ENCODE measurements at places on chromosomes 16 and 17. TPM values are rescaled to one million over a fixed set of nuclear protein-coding genes. Genes with fewer than 3 reads are reported as not detected.

ZP2 gene
- not detected for total RNA-seq

HS3ST3B1 gene
- 13.0 TPM for total RNA-seq

ACSM5 gene
- total RNA-seq, result 3.4 TPM

NUBP2 gene
- total RNA-seq, result 79.7 TPM

CCL2 gene
- 13.1 TPM for total RNA-seq

GPRC5C gene
- total RNA-seq, result 105 TPM

CPSF4L gene
- not detected for total RNA-seq

KRT28 gene
- total RNA-seq, result 6.0 TPM

RFFL gene
- 31.9 TPM for total RNA-seq

RCVRN gene
- 0.21 TPM for total RNA-seq

GPT2 gene
- total RNA-seq, result 79.0 TPM

C16orf92 gene
- not detected for total RNA-seq

Measured in lower leg skin (tissue), 4 donors.